Activated CD8-positive, alpha-beta T cell treated with anti-CD3 and anti-CD28 coated beads for 36 hours (primary cell): ENCODE measurements at places on chromosomes 6 and 20.

- no peak for DNase-seq
Observed at GRCh38 chr6:34241351-34242215, 4.9 kb downstream of the HMGA1 start.

- DNase-seq = no peak
Observed at GRCh38 chr6:4474810-4475209, 301.4 kb upstream of the CDYL start.

GRCh38 chr20:3515379-3516170, 44.8 kb downstream of the ATRN start:
- DNase-seq = no peak

DNA sequence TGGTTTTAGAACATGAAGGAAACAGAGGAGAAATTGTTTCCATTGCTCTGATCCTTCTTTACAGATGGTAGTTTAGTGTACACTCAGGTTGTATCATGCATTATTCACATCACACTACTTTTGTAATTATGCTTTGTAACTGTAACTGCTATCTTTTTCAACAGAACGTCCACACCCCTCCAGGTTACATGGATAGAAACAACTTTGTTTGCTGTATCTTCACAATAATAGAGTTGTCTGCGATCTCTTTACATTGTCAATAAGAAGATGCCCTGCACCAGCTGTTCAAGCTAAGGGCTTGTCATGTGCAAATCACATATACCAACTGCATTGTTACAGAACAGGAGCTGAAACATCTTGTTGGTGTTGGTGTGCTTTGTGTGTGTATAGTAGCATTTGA, 67.9 kb upstream of the MAP7 start:
- DNase-seq = no peak

GRCh38 chr20:31833130-31833930, 12.1 kb downstream of the FOXS1 start:
- DNase-seq = peak; percentile 83

DNA sequence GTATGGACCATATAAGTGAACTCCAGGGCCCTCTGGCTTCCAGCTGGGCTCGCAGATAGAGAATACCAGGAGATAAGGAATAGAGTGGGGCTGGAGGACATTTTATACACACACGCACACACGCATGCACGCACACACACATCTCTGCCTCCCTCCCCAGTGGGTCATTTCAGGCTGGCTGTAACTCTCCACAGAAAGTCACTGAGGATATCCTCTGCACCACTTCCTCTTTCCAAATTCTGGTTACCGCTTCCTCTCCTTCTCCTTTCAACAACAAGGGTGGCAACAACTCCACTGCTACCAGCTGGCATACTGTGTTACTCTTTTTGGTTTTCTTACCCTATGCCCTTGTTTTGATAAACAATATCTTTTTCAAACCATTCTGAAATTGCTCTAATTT, 280.2 kb downstream of the COL12A1 start:
- no peak for DNase-seq

DNA sequence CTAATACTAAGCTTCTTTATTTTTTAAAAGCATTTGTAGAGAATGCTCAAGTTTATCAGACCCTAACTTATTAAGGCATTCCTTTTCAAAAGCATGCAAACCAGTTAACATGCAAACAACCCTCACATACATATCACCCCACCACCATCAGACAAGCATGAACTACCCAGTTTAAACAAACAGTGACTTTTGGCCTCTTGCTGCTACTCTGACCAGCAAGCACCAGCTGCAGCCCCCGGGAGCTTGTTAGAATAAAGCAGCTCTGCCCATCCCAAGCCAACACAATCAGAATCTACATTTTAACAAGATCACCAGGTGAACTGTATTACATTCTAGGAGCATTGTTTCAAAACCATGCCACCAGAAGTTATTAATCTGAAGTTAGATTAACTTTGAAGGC, 5.9 kb upstream of the NUP153 start:
- DNase-seq = no peak

GRCh38 chr6:125174626-125175025, 21.1 kb downstream of the TPD52L1 start:
- no peak for DNase-seq

DNA sequence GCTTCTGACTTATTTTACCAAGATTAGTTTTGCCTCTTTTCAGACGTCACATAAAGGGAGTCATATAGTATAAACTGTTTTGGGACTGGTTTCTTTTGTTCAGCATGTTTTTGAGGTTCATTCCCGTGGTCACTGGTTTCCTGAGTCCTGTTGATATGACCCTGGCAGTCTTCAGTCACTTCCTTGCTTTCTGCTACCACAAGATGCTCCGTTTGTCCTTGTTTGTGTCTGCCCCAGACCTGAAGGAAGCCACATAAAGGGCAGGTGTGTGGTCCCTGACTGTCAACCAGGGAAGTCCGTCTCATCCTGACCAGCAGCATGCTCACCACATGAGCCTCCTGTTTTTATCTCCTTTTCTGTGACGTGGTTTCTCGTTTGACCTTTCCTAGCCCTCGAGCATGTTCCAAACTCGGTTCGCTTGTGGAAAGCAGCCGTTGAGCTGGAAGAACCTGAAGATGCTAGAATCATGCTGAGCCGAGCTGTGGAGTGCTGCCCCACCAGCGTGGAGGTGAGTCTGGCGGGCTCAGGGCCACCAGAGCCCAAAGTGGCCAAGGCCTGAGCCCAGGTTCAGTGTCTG, 26.1 kb upstream of the C20orf204 start:
- DNase-seq = no peak

- DNase-seq = no peak
Observed at GRCh38 chr20:1555952-1556351, 1.6 kb downstream of the SIRPD start.

- DNase-seq = no peak
Observed at GRCh38 chr6:45558858-45559257, 181.1 kb upstream of the SUPT3H start.

DNA sequence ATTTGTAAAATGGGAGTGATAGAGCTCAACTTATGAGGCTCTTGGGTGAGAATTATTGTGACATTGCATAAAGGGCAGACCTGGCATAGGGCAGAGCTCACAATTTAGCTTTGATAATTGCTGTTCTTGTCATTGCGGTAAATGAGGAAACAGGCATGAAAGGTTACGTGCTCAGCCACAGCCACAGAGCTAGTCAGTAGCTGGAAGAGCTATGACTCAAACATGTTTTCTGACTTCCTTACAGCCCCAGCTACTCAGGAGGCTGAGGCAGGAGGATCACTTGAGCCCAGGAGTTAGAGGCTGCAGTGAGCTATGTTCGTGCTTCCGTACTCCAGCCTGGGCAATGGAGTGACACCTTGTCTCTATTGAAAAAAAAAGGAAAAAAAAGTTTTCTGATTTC, 3.5 kb upstream of the GHRH start:
- peak; percentile 64 for DNase-seq

- DNase-seq = no peak
Observed at GRCh38 chr6:30887901-30888815, 3.8 kb downstream of the DDR1 start.

DNA sequence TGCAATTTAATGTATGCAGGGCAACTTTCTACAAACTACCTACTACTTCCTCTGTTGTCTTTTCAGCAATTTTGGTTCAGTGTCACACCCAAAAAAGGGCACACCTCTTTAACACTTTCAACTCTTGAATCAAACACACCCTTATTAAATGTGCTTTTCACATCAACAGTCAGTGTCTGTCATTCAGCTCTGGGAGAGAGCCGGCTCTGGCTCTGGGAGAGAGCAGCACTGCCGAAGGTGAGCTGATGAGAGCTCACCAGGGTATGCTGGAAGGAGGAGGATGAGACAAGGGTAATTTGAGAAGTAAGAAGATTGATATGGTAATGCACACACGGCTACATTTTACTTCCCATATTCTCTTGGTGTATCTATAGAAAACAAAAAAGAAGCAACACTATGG, 134.3 kb downstream of the RTN4IP1 start:
- no peak for DNase-seq

GRCh38 chr6:17250237-17250636, 30.9 kb upstream of the RBM24 start:
- no peak for DNase-seq

- DNase-seq = no peak
Observed at GRCh38 chr20:24762371-24762770, 186.7 kb upstream of the CST7 start.

- no peak for DNase-seq
Observed at GRCh38 chr6:34571388-34571787, 15.3 kb upstream of the SPDEF start.

- DNase-seq = no peak
Observed at GRCh38 chr6:156660389-156660788, 116.8 kb upstream of the ARID1B start.

- DNase-seq = no peak
Observed at GRCh38 chr6:112038756-112039430, 15.0 kb upstream of the CCN6 start.

DNA sequence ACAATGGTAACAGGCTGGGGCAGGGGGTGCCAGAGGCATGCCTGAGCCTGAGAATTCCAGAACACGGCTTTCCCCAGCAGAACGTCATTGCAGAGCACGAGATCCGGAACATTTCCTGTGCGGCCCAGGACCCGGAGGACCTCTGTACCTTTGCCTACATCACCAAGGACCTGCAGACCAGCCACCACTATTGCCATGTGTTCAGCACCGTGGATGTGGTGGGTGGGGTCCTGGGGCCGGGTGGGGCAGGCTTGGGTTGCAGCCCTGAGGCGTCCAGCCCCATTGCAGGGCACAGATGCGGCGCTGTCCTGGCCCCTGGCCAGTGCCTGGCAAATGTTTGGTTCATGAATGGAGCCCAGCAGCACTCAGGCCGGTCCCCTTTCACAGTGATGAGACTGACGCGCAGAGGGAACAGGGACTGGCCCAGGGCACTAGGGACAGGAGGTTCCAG, 57.1 kb downstream of the TCP11 start:
- DNase-seq = no peak

DNA sequence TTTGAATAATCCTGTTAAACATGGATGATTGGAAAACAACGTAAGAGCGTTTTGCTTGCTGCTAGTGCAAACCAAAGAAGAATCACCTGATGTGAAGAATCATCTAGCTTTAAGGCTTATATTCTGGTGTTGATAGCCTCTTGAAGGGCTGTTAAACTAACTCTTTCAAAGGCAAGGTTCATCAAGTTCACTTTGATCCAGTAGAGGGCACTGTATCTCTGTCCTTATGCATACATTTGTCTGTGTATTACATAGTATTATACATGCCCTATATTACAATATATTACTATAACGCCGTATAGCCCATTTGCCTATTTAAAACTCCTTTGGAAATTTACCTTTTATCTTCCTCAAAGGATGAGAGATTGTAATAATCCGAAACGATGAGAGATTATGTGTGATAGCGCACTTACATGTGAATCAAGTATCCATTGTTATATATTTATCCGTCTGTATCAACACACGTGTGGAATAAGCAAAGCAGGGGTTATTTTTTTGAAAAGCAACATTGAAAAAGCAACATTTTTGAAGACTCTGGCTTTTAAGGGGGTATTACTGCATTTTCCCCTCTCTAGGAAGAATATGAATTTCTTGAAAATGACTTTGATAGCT, 50.8 kb upstream of the NRN1 start:
- no peak for DNase-seq

GRCh38 chr20:32484225-32484957, 100.7 kb downstream of the NOL4L start:
- peak; percentile 45 for DNase-seq

DNA sequence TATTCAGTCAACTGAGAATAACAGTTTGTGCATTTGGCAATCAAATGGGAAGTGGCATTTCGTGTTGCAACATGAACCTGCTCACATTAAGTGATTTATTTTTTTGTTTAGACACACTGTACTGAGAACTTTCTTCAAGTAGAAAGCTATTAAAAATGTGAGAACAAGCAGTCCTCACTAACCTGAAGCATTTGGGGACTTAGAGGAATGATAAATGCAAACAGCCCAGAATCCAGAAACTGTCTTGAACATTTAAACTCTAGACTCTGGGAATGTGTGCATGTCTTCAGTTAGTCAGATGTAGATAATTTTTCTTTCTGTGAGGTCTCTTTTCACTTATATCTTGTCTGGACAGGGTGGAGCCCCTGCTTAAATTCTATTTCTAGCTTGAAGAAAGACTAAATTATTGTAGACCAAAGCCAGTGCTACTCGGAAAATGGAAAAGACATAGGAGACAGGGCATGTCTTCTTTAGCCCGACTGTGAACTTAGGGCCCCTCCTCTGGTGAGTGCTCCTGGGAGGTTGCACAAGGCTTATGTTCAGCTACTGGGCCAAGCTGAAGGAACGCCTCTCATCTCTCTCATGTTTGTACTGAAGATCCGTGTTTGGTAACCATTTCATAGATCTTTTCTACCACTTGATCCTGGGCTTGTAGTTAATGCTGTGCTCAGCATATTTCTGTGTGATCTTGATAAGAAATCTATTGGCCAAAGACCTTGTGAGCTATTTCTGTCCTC, 70.1 kb downstream of the SLX4IP start:
- DNase-seq = no peak
